SK-N-SH (cell line): ENCODE measurements at places on chromosomes 12 and 14.

DNA sequence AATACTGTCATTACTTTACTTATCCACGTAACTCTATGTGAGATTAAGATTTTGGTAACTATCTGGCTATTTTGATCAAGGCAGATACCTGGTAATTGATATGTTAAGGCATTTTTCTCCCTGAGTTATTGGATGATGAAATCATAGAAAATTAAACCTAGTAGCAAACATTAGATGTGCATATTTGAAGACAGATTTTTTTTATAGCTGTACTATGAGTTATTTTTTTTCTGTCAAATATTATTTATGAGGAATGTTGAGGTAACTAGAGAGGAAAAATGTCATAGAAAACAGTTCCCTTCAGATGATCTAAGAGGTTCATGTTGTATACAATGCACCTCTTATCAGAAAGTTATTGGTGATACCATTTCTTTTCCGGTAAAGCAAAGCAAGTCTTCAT lies 64.9 kb upstream of the SLC38A2 start:
- DNase-seq = no peak

GRCh38 chr12:101648195-101648594 lies 49.2 kb upstream of the CHPT1 start:
- DNase-seq = no peak

- DNase-seq = peak; percentile 93
These were observed 37.7 kb downstream of the RASAL1 start for GRCh38 chr12:113097716-113098440.

GRCh38 chr14:100421756-100422470 lies 98.8 kb downstream of the SLC25A47 start:
- DNase-seq = peak; percentile 53

GRCh38 chr14:104919993-104920315 lies 4.7 kb upstream of the PLD4 start:
- DNase-seq = no peak

- no peak for DNase-seq
These were observed 70.1 kb upstream of the PLXNC1 start for GRCh38 chr12:94078138-94078723.

GRCh38 chr12:51254536-51254935 lies 15.7 kb downstream of the SMAGP start:
- no peak for DNase-seq

DNA sequence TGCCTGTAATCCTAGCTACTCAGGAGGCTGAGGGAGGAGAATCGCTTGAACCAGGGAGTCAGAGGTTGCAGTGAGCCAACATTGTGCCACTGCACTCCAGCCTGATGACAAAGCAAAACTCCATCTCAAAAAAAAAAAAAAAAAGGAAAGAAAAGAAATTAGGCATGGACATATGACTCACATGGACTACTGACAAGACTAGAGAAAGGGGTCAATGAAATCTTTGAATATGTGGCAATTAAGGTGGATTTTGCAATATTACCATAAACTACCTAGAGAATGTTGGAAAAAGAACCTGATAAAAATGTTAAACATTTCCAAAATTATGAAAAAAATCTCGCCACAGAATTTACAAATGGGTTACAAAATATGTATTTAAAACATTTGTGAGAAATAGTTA lies 873.6 kb downstream of the C12orf50 start:
- no peak for DNase-seq

DNA sequence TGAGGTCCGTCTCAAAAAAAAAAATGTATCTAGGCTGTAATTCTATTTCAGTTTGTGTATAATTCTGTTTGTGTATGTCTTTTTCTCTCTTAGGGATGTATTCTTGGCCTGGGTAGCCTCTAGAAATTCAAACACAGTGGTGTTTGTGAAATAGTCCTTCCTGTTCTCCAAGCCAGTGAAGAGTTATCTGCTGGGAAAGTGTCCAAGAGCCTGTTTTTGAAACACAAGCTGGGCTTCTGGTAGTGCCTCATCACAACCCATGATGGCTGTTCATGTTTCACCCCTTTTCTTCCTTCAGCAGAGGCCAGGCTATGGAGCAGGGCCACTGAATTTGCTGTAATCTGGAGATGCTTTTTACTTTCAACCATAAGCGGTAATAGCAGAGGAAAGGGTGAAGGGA lies 14.7 kb downstream of the METTL3 start:
- no peak for DNase-seq

DNA sequence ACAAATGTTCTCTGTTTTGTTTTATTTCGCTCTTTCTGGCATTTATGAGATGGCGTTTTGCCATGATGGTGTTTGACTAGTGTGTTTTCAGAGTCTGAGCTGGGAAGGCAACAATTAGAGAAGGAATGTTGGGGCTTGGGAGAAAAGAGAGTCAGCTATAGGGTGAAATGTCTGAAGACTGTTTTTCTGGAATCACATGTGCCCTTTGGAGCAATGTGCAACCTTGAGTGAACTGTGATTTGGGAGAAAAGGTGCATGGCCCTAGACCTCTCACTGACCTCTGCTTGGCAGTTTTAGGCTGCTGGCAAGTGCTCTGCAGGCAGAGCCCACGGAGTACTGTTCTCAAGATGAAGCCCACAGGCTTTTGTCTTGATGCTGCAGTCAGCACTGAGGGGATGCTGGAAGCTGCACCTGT lies 379.9 kb upstream of the PDE3A start:
- no peak for DNase-seq

GRCh38 chr12:131828671-131829355 lies 620 bp downstream of the MMP17 start:
- DNase-seq = peak; percentile 68

DNA sequence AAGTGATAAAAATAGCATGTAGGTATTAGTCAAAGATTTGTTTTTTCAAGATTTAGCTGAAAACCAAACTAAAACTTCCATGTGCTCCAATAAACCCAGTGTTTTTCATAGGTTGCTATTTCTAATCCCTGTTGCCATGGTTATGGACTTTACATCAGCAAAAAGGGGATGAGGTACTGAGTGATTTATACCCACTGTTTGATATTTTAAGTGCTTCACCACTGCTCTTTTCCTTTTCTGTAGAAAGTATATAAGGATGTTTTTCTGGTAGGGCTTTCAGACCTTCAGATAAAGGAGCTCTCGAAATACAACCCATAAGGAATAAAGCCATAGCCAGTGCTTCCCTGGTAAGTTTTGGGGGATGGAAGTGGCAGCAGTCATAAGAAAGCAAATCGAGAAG lies at the start of gene OTOGL:
TSS of gene OTOGL (plus strand) at position 279 of the 400 bp plus-strand sequence. CDS start 109,895 bp downstream, outside the sequence.
- DNase-seq = no peak

GRCh38 chr14:82055515-82056115 lies 522.0 kb upstream of the SEL1L start:
- no peak for DNase-seq

DNA sequence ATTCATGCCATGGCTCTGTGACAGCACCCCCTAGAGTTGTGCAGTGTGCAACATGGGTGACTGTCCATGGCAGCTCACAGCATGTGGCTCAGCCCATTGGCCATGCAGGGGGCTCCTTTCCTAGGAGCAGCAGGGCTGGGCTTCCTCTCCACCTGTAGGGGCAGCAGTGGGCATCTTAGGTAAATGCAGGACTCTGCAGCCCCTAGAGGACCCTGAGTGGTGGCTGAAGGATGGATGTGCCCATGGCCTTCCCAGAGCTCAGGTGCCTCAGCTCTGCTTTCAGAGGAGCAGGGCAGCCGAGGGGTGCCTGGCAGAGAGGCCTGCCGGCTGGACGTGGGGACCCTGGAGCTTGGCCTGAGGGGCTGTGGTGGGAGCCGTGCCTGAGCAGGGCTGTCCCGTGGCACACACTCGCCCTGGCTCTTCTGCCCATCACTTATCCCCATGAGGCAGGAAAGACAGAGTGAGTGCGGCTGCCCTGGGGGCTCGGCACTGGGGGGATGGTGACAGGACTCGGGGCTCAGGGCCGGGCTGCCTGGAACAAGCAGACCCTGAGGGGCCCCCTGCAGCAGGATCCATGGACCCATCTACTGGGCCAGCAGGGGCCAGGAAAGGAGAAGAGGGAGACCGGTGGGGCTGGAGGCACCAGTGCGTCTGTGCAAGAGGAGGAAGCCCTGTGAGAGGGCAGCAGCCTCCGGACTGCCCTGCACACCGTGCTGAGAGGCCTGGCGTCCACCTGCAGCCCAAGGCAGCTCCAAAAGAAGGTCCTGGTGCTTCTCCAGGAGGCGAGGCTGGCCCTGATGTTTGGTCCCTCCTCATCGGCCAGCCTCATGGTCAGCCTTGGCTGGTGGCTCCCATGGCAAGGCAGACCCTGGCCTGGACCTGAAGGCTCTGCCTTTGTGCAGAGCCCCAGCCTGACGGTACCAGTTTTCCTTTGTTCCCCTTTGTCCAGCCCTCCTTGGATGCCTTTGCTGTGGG lies 7.6 kb downstream of the ADSS1 start:
- peak; percentile 75 for DNase-seq

- no peak for DNase-seq
These were observed 89.0 kb upstream of the TRAF3 start for GRCh38 chr14:102688290-102688689.

- no peak for DNase-seq
These were observed 33.5 kb downstream of the KIF26A start for GRCh38 chr14:104171895-104172294.

- peak; percentile 34 for DNase-seq
These were observed 5.2 kb upstream of the DIO3 start for GRCh38 chr14:101556131-101556530.

GRCh38 chr12:52227606-52228166 lies 5.4 kb upstream of the KRT7 start:
- DNase-seq = no peak
